ENCODE measurements at places on chromosomes 4 and X. TPM values are rescaled to one million over a fixed set of nuclear protein-coding genes. Genes with fewer than 3 reads are reported as not detected.

CPE gene
- total RNA-seq, result 37.8 TPM

DOK7 gene
- total RNA-seq, result 10.4 TPM

ERCC6L gene
- total RNA-seq, result 0.38 TPM

FDCSP gene
- total RNA-seq, result not detected

PIN4 gene
- 15.8 TPM for total RNA-seq

CLCN3 gene
- total RNA-seq, result 26.4 TPM

SLC2A9 gene
- 1.2 TPM for total RNA-seq

CXCL8 gene
- total RNA-seq, result 48.3 TPM

USP46 gene
- total RNA-seq, result 10.8 TPM

SHISA3 gene
- total RNA-seq, result not detected

UGT2B15 gene
- not detected for total RNA-seq

SYTL4 gene
- 62.0 TPM for total RNA-seq

GAB3 gene
- total RNA-seq, result 1.6 TPM

PAGE4 gene
- 8.7 TPM for total RNA-seq

HTATSF1 gene
- total RNA-seq, result 58.8 TPM
